ENCODE measurements at places on chromosomes 16 and 17.

- no peak for DNase-seq
Observed at GRCh38 chr16:87924811-87925670, 11.3 kb downstream of the CA5A start.

GRCh38 chr16:19853132-19853741, 31.4 kb downstream of the GPRC5B start:
- DNase-seq, result no peak

GRCh38 chr17:909642-910323, 69.8 kb downstream of the NXN start:
- DNase-seq, result no peak

GRCh38 chr17:62605588-62605987, 21.9 kb upstream of the MRC2 start:
- no peak for DNase-seq

GRCh38 chr17:81075307-81075706, 40.4 kb downstream of the BAIAP2 start:
- DNase-seq, result no peak

DNA sequence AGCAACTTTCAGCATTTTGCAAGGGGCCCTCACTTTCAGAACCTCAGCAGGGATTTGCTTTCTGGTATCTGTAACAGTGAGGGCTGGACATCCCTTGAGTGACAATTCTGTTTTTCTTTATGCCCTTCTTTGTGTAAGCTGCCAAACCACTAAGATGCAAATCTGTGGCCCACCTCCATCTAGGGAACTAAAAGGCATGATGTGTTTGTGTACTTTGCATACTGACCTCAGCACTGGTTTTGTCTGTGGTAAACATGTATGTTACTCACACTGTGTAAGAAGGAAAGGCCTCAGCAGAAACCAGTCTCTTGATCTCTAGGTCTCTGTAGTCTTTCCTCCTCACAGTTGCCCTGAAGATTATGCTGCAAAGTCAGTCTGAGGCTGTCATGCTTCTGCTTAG, 396.6 kb upstream of the DYNLRB2 start:
- DNase-seq, result no peak

DNA sequence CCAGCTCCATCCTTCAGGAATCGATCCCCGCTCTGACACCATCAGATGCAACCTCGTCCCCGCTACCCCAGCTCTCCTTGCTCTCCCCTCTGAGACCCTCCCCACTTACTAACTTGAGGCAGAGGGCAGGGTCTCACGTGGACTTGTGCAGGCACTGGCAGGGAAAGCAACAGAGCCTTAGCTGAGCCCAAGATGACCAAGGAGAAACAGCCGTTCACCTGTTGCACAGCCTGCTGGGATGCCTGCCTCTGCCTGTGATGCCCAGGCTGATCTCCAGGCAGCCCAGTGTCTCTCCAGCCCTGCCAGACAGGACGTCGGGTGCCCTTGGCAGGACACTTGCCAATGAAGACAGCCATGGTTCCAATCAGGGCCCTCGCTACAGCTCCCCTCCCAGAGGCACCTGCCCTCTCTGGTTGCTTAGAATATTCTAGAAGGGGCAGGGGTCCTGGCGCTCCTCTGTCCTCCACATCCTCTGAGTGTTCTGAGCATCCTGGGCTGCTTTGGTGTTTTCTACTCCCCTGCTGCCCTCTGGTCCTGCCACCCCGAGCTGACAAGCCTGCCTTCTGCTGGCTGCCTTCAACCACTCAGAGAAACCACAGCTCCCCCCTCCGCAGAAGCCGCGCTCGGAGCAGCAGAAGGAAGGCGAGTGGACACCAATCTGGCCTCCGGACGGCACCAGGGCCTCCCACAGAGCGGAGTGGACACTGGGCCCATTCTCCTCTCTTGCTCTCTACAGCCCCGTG, 6.7 kb downstream of the CEP295NL start:
- DNase-seq, result no peak

GRCh38 chr17:5198472-5198871, 6.8 kb upstream of the ZNF594 start:
- DNase-seq, result no peak

DNA sequence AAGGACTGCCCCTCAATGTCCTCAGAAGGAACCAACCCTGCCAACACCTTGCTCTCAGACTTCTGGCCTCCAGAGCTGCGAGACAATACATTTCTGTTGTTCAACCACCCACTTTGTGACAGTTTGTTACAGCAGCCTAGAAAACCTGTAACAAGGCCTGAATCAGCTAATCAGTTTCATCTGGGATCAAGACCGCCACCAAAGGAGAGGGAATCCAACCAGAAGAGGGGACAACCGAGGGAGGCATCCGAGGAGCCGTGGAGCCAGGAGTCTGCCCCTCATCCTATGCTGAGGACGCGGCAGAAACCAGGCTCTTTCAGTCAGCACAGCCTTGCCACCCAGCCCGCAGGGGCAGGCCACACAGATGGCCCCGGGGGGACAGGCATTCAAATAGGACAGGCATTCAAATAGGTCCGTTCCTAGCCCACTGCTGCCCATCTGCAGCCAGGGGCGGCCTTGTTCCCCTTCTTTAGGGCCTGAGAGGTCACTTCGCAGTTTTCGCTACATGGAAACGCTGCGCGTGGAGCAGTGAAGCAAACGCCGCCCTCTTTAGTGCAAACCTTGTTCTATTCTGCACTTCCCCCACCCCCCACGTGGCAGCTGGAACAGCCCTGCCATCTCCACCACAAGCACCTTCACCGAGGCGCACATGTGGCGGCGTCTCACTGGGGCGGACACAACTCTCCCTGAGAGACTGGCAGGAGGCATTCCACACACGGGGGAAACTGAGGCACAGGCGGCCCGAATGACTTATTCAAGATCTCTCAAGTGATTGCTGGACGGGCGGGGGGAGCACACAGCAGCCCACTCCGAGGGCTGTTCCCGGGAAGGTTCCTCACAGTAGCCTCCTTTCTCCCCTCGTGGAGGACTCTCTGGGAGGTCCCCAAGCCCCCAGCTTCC, 26.7 kb downstream of the FA2H start:
- DNase-seq, result no peak

DNA sequence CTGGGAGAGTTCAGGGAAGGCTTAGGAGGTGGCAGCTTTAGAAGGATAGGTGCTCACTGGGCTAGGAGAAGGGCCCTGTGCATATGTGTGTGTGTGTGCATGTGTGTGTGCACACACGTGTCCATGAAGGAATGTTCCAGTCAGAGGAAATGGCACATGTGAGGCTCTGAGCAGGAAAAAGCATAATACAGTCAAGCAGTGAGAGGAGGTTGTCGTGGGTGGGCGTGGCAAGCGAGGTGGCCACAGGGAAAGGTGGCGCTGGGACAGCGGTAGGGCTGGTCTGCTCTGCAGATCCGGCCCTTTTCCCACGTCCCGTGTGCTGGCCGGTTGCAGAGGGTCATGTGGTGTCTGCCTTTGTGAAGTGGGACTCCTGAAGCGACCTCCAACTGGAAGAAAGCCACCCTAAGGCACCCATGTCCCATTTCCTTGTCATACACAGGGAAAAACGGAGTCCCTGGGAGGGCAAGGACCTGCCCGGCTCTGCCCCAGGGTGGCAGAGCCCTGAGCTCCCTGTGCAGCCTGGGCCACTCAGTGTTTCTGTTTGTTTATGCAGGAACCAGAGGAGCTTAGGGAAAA, 40.1 kb downstream of the NT5M start:
- DNase-seq, result no peak

DNA sequence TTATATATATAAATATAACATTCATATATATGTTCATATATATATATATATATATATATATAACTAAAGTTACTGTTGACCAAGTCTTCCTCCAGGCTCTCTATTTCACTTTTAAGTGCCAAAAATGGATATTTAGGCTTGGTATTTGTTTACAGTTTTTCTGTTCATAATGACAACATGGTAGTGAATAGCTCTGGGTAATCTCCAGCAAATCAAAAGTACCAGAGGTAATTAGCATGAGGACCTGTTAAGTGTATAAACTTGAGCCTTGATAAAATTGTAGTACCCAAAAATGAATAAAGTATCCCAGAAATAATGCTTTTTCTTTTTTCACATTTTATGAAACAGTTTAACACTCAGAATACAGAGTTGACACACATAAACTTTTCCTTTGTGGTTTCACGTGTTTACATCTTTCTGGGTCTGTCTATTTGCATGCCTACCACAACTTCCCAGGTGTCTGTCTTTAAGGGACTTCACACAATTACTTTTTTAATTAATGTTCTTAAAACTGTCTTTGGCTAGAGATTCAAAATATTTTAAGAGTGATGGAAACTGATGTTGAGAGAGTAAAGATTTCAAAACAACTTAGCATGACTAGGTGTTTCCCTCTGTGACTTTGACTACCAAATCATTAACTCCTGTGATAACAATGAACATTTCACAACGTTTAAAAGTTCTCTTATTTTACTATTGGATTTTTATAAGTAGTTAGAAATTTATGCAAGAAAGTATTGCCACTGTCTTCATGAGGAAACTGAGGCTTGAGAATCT, 47.9 kb downstream of the RABEP1 start:
- no peak for DNase-seq

GRCh38 chr17:7081341-7082062, 1.5 kb upstream of the CLEC10A start:
- no peak for DNase-seq

DNA sequence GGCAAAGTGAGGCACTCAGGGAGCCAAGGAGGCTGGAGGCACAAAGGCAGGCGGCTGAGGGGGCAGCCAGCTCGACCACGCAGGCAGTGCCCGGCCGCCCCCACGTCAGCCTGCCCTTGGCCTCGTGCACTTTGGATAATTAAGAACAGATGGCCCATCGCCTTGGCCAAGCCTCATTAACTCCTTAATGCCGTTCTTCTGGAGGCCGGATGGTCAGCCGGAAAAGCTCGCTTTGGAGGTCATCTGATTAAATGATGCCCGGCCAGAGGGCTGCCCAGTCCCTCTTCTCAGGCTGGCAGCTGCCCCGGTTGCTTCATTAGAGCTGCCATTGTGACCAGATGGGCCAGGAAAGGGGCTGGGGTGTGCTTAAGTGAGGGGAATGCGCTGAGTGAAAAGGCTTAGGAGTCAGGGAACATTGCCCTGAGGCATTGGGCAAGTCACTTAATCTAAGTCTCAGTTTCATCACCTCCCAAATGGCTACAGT, 364.0 kb downstream of the NPIPA8 start:
- DNase-seq, result no peak

DNA sequence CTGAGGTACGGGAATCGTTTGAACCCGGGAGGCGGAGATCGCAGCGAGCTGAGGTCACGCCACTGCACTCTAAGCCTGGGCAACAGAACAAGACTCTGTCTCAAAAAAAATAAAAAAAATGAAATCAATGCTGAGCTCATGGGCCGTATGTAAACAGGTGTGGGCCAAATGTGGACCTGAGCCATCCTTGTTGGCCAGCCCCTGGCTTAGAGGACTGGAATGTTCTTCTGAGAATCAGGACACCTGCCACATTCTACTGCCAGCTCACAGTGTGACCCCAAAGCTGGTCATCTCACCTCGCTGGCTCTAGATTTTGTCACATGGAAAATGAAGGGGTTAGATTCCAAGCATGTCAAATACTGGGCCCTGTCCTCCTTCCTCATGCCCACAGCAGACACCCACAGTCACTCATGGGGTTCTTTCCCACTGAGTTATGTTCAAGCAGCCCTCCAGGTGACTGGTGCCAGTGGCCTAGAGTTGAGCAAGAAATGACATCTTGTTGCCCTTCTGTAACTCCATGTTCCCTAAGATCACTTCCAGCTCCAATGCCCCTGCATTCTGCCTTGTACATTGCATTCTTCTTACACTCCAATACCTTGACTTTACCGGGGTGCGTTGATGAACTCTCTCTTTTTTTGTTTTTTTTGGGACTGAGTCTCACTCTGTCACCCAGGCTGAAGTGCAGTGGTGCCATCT, 110.6 kb downstream of the ABCC1 start:
- no peak for DNase-seq

Data from brain pericyte (primary cell).